ENCODE measurements at places on chromosomes 1 and 21.

GRCh38 chr1:12159816-12160215 lies 7.0 kb upstream of the TNFRSF1B start:
- DNase-seq: peak; percentile 63

- DNase-seq: no peak
Observed at GRCh38 chr1:221182791-221183533, 303.7 kb downstream of the HLX start.

GRCh38 chr21:31903896-31904295 lies 31.1 kb downstream of the HUNK start:
- DNase-seq: no peak

GRCh38 chr1:203526572-203526971 lies 32.6 kb downstream of the OPTC start:
- DNase-seq: no peak

GRCh38 chr1:223031733-223032601 lies 111.1 kb downstream of the TLR5 start:
- DNase-seq: no peak

DNA sequence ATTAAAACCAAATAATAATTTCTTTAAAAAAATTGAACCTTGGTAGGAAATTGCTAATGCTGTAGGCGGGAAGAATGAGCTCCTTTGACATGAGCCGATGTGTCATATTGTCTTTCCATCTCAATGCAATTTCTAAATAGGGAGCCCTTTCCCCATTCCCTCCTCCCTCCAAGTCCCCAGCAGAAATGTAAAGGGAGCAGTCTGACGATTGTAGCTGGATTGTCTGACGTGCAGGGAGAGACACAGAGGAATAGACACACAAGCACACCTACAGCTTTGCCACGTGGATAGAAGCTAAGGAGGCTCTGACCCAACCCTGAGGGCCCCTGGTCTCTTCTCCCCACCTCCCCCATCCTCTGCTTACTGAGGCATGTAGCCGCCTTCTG lies 3.6 kb upstream of the SYT6 start:
- DNase-seq: no peak

- peak; percentile 4 for DNase-seq
Observed at GRCh38 chr1:45205011-45205909, 1.1 kb downstream of the ZSWIM5 start.

GRCh38 chr1:67582625-67583461 lies 102.2 kb upstream of the GADD45A start:
- DNase-seq: no peak

- no peak for DNase-seq
Observed at GRCh38 chr1:19405761-19406487, 79.4 kb downstream of the CAPZB start.

GRCh38 chr1:85282424-85282823 lies 6.0 kb upstream of the BCL10 start:
- DNase-seq: no peak

GRCh38 chr1:159828581-159829272 lies 2.1 kb downstream of the SLAMF8 start:
- no peak for DNase-seq

- DNase-seq: no peak
Observed at GRCh38 chr1:108142773-108143394, 57.3 kb downstream of the SLC25A24 start.

DNA sequence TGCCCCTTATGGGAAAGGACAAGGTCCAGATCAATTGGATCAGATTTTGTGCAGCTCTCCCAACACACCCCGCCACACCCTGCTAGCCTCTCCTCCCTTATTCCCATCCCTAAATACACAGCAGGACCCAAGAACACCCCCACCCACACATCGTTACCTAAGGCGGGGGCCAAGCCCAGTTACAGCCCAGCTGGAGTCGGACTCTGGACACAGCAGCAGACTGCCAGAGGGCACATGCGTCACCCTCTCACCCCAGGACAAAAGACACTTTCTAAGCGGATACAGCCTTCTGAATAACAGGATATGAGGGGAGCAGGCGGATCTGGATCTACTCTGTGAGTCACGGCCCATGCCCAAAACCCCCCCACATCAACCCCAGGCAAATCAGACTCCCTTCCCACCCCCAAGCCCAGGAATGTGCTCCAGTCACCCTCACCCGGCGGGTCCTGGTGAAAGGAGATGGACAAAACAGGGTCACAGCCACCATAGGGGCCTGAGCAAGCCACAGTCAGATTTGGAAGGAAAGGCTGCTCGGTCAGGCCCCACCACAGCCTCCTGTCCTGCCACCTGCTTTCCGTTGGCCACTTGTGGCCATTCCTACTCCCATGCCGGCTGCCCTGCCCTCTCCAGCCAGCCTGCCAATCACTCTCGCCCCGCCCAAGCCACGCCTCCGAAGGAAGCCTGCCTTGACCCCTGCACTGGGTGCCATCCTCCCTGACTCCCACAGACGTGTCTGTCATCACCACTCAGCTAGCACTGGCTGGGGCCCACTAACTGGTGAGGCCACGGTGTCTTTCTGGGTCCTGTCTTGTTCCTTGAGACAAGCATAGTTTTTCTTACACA lies 4.0 kb downstream of the S100A16 start:
- DNase-seq: no peak

DNA sequence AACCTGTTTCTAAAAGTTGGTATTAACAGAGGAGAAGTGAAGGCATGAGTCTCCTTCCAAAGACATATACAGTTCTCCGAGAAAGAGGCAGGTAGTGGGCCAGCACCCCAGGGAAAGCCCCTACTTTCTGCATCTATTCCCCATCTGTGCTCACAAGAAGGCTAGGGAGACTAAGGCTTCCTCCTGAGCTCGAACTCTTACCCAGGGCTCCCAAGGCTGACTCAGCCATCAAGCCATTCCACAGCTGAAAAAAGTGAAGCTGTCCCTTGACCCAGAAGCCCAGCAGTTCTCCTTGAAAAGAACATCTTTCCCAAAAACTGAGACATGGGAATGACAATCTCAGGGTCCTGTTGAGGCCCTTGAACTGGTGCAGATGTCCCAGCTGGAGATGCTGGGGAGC lies 1.9 kb upstream of the PADI3 start:
- DNase-seq: no peak

DNA sequence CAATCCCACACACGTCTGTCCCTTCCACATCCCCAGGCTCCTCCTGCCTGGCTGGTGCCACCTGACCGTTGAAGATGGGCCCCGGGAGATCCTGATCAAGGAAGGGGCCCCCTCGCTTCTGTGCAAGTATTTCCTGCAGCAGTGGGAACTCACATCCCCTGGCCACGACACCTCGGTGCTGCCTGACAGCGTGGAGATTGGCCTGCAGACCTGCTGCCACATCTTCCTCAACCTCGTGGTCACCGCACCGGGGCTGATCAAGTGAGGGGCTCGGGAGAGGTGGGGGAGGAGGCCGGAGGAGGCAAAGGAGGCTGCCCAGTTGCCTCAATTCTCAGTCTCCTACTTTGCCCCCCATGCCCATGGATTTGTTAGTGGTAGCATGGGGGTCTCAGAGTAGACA lies 5.6 kb downstream of the NCDN start:
- DNase-seq: no peak

All from stimulated activated naive CD4-positive, alpha-beta T cell treated with Interleukin-2 at 50 U/mL for 16 hours (primary cell).